IMR-90 (cell line): ENCODE measurements at places on chromosomes 12 and 14. TPM values are rescaled to one million over a fixed set of nuclear protein-coding genes. Genes with fewer than 3 reads are reported as not detected.
A peak's percentile ranks its signal among the peaks of the same experiment; 100 is the strongest.

- no peak for DNase-seq
These were observed 357.9 kb upstream of the TMEM132C start for GRCh38 chr12:127909041-127909440.

DNA sequence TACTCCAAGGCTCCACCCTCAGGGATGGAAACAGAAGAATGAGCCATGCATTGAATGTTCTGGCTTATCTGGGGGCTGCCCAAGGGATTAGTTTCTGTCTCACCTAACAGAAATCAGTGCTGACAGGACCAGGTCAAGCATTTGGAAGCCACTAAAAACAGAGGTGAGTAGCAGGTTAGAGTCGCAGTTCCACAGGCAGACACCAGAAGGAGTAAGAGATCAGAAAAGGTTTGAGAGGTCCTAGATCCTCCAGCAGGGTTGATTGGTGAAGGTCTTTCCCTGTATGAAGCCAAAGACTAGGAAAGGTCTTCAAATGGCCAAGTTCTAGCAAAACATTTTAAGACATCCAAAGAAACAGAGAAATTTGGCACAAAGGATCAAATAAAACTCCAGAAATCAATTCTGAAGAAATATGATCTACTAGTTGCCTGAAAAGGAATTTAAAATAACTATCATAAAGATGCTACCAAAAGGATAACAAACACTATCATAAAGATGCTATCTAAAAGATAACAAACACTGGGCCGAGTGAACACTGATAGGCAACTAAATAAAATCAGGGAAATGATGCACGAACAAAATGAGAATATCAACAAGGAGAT lies 19.5 kb upstream of the TTC9 start:
- peak; percentile 21 for DNase-seq

PLEKHD1 gene
- under 0.01 TPM in 1 of 2 replicates, not detected in the other for total RNA-seq

DNA sequence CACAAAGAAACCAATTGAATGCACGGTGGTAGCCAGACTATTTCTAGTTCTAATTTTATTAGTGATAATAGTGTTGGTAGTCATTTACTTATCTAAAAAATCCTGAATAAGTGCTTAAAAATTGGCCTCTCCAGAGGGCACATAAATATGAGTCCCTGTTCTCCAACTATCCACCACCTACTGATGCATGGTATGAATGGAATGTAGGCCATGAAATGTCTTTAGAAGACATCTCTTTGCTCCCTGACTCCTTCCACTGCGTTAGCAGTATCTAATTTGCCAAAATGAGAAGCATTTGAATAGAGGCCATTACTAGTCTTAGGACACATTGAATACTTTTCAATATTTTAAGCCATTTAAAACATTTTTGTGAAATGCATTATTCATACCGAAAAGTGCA lies 261.7 kb downstream of the LRFN5 start:
- peak; percentile 4 for DNase-seq

DNA sequence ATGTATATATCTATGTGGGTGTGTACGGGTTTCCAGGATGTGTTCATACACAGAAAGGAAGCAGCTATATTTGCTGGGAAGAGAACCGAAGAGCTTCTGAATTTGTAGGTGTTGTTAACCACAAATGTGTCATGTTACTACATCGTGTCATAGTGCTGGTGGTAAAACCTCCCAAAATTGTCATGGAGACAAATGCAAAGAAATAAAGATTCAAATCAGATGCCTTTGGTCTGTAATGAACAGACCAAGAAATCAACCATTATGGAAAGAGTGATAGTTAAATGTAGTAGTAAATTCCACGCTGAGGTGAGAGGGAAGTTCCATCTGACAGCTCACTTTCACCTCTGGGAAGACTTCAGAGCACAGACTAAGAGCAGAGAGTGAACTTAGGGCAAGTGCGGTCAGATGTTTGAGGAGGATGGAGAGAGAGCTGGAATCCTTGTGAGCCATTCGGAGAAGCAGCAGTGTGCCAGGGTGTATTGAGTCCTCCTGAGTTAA lies 487.5 kb downstream of the TMEM121 start:
- DNase-seq = no peak

NEDD1 gene
- 48.0 and 60.5 TPM in 2 replicates for total RNA-seq

DNA sequence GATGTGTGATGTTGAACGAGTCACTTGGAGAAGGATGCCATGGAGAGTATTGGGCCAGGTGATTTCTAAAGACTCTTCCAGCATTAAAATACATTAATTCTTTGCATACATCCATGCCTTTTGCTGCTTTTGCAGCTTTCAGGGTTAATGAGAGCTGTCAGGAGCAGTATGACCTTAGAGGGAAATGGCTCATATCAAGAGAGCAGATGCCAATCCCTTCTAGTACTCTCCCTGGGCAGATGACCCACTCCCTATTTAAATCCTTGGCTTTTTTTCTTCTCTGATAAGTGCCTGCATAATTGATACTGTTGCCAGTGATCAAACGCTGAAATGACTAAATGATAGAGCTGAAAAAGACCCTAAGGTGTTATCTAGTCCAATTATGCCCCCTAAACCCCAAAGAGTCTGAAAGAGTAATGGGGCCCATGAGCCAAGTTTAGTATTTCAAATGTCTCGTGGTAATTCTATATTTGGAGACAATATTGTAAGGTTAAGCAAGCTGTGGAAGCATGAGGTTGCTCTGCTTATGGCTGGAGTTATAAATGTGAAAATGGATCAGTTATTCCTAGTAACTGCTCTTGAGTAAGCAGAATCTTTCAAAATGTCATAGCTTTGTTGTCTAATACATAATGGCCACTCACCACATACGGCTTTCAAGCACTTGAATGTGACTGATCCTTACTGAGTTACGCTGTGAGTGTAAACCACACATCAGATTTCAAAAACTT lies 137.3 kb downstream of the ETV6 start:
- no peak for DNase-seq

DNA sequence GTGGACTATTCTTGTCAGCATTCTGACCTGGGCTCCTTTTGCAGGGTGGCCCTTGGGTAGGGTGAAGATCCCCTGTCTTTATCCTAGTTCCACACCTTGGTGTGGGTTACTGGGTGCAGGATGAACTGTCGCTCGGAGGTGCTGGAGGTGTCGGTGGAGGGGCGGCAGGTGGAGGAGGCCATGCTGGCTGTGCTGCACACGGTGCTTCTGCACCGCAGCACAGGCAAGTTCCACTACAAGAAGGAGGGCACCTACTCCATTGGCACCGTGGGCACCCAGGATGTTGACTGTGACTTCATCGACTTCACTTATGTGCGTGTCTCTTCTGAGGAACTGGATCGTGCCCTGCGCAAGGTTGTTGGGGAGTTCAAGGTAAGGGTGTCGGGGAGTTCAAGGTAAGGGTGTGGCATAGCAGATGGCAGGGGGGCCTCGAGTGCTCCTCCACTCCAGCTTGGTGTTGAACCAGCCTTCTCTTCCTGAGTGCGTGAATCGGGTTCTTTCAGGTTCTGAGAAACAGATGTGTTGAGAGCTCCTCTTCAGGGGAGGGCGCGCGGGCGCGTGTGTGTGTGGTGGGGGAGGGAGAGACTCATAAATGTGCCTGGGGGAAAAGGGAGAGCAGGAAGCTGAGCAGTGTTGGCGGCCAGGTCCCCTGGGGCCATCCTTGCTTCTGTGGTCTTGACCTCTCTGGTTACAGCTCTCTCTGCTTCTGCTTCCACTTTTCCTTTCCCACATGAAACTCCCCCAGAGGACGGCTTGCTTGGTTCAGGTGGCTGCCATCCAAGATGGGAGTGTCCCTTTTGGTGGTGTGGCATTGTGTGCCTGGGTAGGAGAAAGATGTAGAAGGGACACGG lies 4.0 kb downstream of the ATG101 start:
- no peak for DNase-seq

PLBD1 gene
- total RNA-seq = under 0.01 TPM in 1 of 2 replicates, not detected in the other

- DNase-seq = no peak
These were observed 50.9 kb downstream of the AP5M1 start for GRCh38 chr14:57319636-57320192.

- no peak for DNase-seq
These were observed 1.1 kb upstream of the LRP1 start for GRCh38 chr12:57127101-57127725.

DNA sequence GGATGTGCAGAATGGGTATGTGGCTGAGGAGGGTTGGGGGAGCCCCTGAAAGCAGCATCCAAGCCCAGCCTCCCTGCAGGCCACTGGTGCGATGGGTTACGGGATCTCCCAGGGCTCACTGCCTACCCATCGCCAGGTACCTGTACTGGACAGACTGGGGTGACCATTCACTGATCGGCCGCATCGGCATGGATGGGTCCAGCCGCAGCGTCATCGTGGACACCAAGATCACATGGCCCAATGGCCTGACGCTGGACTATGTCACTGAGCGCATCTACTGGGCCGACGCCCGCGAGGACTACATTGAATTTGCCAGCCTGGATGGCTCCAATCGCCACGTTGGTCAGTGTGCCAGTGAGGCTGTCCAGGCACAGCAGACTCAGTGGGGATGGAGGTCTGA lies 18.3 kb upstream of the NXPH4 start:
- no peak for DNase-seq

- DNase-seq = no peak
These were observed 164.8 kb upstream of the NRXN3 start for GRCh38 chr14:78005325-78005724.

GALNT9 gene
- total RNA-seq = under 0.01 TPM in 1 of 2 replicates, not detected in the other

DNA sequence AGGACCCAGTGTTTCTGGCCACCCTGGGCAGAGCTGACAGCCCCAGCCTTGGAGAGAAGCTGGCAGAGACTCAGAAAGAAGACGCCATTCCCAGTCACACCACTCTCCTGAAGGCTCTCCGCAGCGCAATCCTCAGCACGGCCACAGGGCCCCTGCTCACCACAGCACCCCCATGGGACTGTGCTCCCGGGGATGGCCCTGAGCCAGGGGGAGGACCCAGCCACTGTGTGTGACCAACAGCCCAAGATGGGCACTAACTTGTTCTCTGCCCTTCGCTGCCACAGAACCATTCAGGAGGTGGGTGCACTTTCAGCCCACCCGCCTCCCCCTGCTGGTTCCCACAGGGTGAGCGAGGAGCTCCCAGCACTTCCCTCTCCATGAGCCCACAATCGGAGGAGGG lies 57.1 kb downstream of the CCNK start:
- peak; percentile 25 for DNase-seq

- DNase-seq = peak; percentile 22
These were observed 51.4 kb upstream of the GARIN2 start for GRCh38 chr14:67137744-67138371.

- no peak for DNase-seq
These were observed 11.5 kb downstream of the ASPG start for GRCh38 chr14:104096751-104097700.

CCDC184 gene
- total RNA-seq = under 0.01 and 0.18 TPM in 2 replicates

DNA sequence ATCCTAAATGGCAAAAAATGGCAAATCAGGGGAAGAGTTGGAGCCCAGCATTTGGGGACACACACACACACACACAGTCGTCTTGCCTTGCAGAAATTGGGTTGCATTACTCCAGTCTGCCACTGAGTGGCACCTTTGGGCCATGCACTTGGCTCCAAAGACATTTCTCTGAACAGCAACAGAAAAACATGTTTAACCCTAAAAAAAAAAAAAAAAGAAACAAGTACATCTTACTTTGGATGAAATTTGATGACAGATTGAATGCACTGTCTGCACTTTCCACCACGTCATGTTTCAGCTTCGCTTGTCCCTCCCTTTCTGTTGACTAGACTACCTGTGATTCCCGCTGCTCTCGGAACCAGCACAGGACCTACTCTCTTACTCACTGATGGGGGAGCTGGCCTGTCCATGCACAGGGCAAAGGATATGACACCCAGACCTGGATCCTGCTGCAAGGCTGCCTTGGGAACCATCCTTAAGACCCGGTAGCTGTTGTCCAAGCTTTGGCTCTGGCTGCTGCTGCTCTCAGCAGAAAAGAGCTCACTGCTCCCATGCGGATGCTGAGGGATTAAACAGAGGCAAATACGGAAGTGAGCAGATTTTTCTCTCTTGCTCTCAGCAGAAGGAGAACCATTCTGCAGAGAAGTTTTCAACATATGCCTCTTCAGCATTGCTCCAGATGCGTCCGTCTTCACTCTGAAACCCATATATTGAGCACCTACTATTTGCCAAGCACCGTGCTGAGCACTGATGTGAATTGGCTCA lies 376.8 kb downstream of the DPF3 start:
- DNase-seq = peak; percentile 91

SMCO2 gene
- not detected in 2 replicates for total RNA-seq

- DNase-seq = no peak
These were observed 121.5 kb downstream of the ADGRD1 start for GRCh38 chr12:131075194-131075593.

DNA sequence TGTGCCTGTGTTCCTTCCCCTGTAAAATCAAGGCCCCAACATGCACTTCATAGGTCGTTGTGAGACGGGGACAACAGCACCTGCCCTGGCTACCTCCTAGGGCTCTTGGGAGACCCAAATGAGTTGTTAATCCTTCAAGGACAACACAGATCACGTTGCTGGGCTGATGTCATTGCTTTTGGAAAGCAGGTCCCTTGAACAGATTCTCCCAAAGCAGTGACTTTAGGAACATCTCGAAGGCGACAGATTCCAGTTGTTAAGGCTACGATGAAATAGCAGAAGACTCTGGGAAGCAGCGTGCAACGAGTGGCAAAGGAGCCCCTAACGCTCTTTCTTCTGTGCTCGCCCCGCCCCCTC lies 26.2 kb upstream of the MAP1LC3B2 start:
- no peak for DNase-seq

DNA sequence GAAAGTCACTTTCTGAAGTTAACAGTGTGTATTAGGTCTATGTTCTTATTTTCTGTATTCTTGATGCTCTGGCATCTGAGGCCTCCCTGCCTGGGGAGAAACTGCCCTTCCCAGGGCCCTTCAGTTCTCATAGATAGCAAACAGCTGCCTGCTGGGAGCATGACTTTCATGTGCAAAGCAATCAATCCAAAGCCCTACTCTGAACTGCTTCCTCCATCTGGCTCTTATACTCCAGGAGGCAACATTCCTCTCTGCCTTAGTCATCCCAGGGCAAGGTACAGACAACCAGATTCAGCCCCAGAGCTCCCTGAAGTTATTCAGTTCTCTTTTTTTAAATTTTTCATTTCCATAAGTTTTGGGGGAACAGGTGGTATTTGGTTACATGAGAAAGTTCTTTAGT lies 41.7 kb upstream of the RIN3 start:
- DNase-seq = peak; percentile 93

TGM1 gene
- 0.56 and 0.72 TPM in 2 replicates for total RNA-seq

GRCh38 chr14:59358102-59358501 lies 107.1 kb downstream of the GPR135 start:
- peak; percentile 67 for DNase-seq

GRCh38 chr12:91052026-91052425 lies 5.8 kb downstream of the KERA start:
- no peak for DNase-seq

- no peak for DNase-seq
These were observed 84.3 kb downstream of the CRACR2A start for GRCh38 chr12:3668479-3669165.

TRPV4 gene
- 1.1 TPM in 2 replicates for total RNA-seq

SLC25A21 gene
- 0.90 and 2.5 TPM in 2 replicates for total RNA-seq

DNA sequence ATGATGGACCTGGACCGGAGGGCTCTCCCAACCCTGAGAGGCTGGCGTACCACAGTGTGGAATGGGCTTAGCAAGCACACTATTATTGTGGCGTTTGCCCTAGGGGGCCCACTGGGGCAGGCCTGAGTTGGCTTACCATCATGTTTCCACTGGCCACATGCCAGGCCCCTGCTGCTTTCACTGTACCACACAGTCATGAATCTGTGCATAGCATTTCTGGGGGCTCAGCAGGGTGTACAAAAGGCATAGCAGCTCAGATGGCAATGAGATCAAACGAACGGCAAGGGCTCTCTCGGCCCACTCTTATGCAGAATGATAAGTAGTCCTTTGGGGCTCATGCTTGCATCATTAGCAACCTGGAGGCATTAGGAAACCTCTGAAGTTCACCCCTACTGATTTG lies 137.0 kb upstream of the HIF1A start:
- no peak for DNase-seq

- DNase-seq = peak; percentile 72
These were observed 41.2 kb downstream of the DGLUCY start for GRCh38 chr14:91154851-91155625.

CLEC6A gene
- not detected in 2 replicates for total RNA-seq
